Activated naive CD8-positive, alpha-beta T cell treated with anti-CD3 and anti-CD28 coated beads, Interleukin-2, amount 50 U/mL, for 24 hours (primary cell): ENCODE measurements at places on chromosomes 2 and 18.

GRCh38 chr2:222404151-222404905 is 20.0 kb upstream of the SGPP2 start:
- H3K27ac ChIP-seq = no peak overlapping the region
- H3K27me3 ChIP-seq = peaks cover 4% of the 10 kb centered on the region
- no peak for DNase-seq

- no peak overlapping the region for H3K4me3 ChIP-seq
- peaks cover 7% of the 10 kb centered on the region for H3K27me3 ChIP-seq
- DNase-seq = no peak
- no peaks in the 10 kb centered on the region for H3K4me1 ChIP-seq
- no peaks in the 10 kb centered on the region for H3K36me3 ChIP-seq
- H3K27ac ChIP-seq = no peak overlapping the region
These were observed 233.0 kb downstream of the TFCP2L1 start for GRCh38 chr2:121052023-121052422.

- peak; percentile 92 for DNase-seq
- H3K4me1 ChIP-seq = peaks cover 61% of the 10 kb centered on the region
- peak overlapping the region; percentile 73 for H3K27ac ChIP-seq
- no peaks in the 10 kb centered on the region for H3K36me3 ChIP-seq
These were observed 44.7 kb downstream of the MRPS5 start for GRCh38 chr2:95076705-95077529.

GRCh38 chr2:88307817-88308216 is 137.7 kb downstream of the THNSL2 start:
- no peak overlapping the region for H3K4me3 ChIP-seq
- DNase-seq = peak; percentile 20
- H3K36me3 ChIP-seq = peaks cover 2% of the 10 kb centered on the region
- no peak overlapping the region for H3K27ac ChIP-seq
- peaks cover 17% of the 10 kb centered on the region for H3K27me3 ChIP-seq
- no peaks in the 10 kb centered on the region for H3K4me1 ChIP-seq

GRCh38 chr2:178047391-178047790 is 25.2 kb downstream of the PDE11A start:
- H3K4me3 ChIP-seq = no peak overlapping the region
- no peaks in the 10 kb centered on the region for H3K4me1 ChIP-seq
- H3K27me3 ChIP-seq = peaks cover 17% of the 10 kb centered on the region
- DNase-seq = no peak
- H3K36me3 ChIP-seq = no peaks in the 10 kb centered on the region
- no peak overlapping the region for H3K27ac ChIP-seq

DNA sequence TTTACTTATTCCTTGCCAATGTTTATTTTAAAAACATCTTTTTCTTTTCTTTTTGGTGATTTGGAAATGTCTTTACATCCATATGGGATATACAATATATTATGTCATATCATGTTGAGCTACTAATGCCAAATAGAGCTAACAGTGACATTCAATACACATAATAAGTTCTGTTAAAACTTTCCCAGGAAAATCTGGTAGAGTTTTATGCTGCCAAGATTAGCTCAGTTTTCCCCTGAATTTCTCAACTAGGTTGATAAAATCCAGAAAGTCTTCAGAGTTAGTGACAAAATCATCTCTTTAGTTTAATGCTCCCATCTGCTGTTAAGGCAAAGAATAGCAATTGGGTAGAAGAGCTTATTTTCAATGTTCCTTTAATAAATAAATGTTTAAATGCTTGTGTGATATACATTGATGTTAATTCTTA is 9.9 kb downstream of the COL3A1 start:
- peaks cover 8% of the 10 kb centered on the region for H3K4me1 ChIP-seq
- H3K27me3 ChIP-seq = peaks cover 15% of the 10 kb centered on the region
- no peak overlapping the region for H3K27ac ChIP-seq
- DNase-seq = no peak

DNA sequence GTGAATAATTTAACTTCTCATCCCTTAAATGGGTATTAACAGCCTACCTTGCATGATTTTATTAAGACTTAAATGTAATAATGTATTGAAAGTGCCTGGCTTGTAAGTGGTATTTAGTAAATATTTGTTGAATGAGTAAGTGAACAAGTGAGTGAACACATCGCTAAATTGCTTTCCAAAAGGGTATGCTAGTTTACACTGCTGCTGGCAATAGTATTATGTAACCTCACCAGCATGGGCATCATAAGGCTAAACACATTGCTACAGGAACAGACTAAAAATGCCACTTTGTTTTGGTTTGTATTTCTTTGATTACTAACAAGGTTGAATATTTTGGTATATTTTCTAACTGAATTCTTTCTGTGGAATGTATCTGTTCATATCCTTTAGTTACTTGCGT is 9.8 kb downstream of the WDR43 start:
- H3K27ac ChIP-seq = no peak overlapping the region
- peaks cover 69% of the 10 kb centered on the region for H3K36me3 ChIP-seq
- no peaks in the 10 kb centered on the region for H3K27me3 ChIP-seq

- H3K4me3 ChIP-seq = peak overlapping the region; percentile 88
- H3K27ac ChIP-seq = no peak overlapping the region
- peaks cover 55% of the 10 kb centered on the region for H3K4me1 ChIP-seq
- no peak for DNase-seq
- H3K36me3 ChIP-seq = no peaks in the 10 kb centered on the region
These were observed 133.5 kb upstream of the MGAT5 start for GRCh38 chr2:134120406-134120732.

GRCh38 chr2:130828461-130828860 is 8.3 kb upstream of the ARHGEF4 start:
- no peak overlapping the region for H3K4me3 ChIP-seq
- H3K27ac ChIP-seq = no peak overlapping the region
- DNase-seq = no peak
- no peaks in the 10 kb centered on the region for H3K36me3 ChIP-seq
- H3K27me3 ChIP-seq = peaks cover under 1% of the 10 kb centered on the region

DNA sequence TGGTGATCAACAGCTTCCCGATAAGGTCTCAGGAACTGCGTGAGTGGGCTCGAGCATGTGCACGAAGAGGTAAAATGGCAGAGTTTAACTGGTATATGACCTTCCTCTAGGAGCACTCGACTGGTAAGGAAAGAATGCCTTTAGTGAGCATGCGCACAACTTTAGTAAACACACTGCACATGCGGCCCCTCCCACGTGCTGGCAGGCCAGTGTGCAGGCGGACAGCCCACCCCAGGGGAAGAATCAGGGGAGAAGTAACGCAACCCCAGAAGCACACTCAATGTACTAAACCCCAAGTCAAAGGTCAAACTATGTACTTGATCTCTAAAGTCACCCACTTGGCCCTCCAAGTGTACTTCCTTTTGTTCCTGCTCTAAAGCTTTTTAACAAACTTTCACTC is 28.7 kb upstream of the SLC25A52 start:
- H3K4me3 ChIP-seq = no peak overlapping the region
- H3K36me3 ChIP-seq = no peaks in the 10 kb centered on the region
- H3K27me3 ChIP-seq = no peaks in the 10 kb centered on the region
- DNase-seq = no peak

GRCh38 chr2:158650646-158651357 is 144.3 kb upstream of the DAPL1 start:
- no peaks in the 10 kb centered on the region for H3K4me1 ChIP-seq
- no peak overlapping the region for H3K27ac ChIP-seq
- H3K27me3 ChIP-seq = no peaks in the 10 kb centered on the region
- no peak overlapping the region for H3K4me3 ChIP-seq
- no peaks in the 10 kb centered on the region for H3K36me3 ChIP-seq
- no peak for DNase-seq

DNA sequence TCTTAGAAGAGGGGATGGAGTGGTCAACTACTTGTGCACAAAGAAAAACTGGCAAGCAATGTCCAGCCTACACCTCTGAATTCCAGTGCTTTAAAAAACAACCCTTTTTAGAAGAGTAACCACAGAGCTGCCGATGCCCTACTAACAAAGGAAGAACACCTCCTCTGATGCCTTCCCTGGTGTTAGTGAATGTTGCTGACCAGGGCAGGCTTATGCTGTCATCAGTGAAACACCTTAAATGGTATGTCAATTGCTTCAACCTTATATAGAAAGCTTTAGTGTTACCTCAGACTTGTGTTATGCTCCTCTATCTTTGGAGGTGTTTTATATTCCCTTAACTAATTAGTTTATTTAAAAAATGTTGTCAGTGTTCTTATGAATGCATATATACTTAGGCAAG is 79.7 kb upstream of the FZD5 start:
- H3K27ac ChIP-seq = no peak overlapping the region
- no peaks in the 10 kb centered on the region for H3K27me3 ChIP-seq
- peaks cover 12% of the 10 kb centered on the region for H3K4me1 ChIP-seq
- no peak overlapping the region for H3K4me3 ChIP-seq
- DNase-seq = no peak
